ENCODE measurements at places on chromosomes 5 and 9.
A peak's percentile ranks its signal among the peaks of the same experiment; 100 is the strongest.

DNA sequence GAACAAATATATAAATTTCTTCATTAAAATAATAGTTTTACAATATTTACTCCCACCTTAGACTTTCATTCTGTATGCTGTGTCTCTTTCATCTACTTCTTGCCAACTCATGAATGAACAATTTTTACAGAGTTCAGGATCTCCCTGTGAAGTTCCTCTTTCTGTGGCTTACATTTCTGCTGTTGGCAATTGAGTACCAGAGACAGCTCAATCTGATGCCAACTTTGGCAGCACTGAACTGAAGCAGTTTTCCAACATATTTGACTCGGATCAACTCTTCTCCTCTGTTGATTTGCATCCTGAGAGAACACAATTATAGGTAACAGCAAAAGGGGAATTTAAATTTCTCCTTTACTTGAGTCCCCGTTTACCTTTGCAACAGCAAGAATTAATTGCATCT is 1262.2 kb downstream of the EFNA5 start:
- H3K27ac ChIP-seq, result no peak overlapping the region
- no peak overlapping the region for H3K4me3 ChIP-seq
- H3K36me3 ChIP-seq, result no peaks in the 10 kb centered on the region
- no peaks in the 10 kb centered on the region for H3K27me3 ChIP-seq
- H3K4me1 ChIP-seq, result no peaks in the 10 kb centered on the region

- H3K4me1 ChIP-seq, result peaks cover 21% of the 10 kb centered on the region
- H3K4me3 ChIP-seq, result no peak overlapping the region
- H3K27me3 ChIP-seq, result no peaks in the 10 kb centered on the region
- no peaks in the 10 kb centered on the region for H3K36me3 ChIP-seq
- no peak overlapping the region for H3K27ac ChIP-seq
These were observed 93.3 kb downstream of the BARX1 start for GRCh38 chr9:93861736-93862358.

GRCh38 chr9:70615464-70616138 is 201.1 kb upstream of the KLF9 start:
- no peak overlapping the region for H3K27ac ChIP-seq
- no peak overlapping the region for H3K4me3 ChIP-seq
- H3K4me1 ChIP-seq, result peaks cover 8% of the 10 kb centered on the region
- H3K36me3 ChIP-seq, result peaks cover 6% of the 10 kb centered on the region
- no peaks in the 10 kb centered on the region for H3K27me3 ChIP-seq

DNA sequence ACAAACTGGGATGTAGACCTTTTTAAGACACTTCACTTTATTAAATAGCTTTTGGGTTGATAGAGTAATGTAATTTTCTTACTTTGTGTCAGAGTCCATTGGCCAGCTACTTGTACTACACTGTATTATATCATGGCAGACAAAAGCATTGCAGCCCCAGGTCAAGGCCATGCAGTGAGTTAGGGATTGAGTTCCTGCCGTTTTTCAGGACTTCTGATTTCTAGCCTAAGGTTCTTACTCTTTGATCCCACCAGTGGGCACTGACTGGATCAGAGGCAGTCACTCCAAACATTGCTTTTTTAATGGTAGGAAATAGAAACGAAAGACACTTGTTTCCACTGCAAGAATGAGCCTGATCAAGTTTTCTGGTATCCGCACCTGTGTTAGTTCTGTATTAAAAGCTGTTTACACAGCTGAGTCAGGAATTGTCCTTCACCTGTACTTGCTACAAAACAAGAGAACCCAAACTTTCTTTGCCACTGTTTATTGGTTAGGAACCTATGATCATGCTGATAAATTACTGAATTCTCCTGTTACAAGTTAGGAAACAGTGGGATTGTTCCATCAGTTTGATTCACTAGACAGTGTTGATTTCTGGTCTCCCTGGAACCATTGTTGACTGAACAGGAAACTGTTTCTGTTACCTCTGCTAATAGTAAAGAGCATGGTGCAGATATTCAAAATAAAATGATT is 22.1 kb downstream of the LRRC70 start:
- no peak for DNase-seq
- no peak overlapping the region for H3K4me3 ChIP-seq
- H3K27me3 ChIP-seq, result no peaks in the 10 kb centered on the region

DNA sequence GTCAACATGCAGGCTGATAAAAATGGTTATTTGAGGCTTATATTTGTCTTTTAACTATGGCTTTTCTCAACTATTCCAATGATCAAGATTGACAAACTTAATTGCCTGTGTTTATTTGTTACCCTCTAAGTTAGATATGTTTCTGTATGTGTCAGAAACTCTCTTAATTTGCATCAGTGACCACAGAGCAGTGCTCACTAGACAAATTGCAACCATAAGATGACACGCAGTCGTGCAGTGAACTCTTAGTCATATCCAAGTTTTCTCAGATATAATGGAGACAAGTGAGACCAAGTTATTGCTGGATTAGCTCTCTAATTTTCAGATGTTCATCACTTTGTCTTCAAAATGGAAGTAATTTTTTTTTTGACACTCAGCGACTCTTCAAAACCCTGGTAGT is 342.2 kb upstream of the RFX3 start:
- peaks cover 25% of the 10 kb centered on the region for H3K36me3 ChIP-seq
- no peak overlapping the region for H3K27ac ChIP-seq
- H3K4me3 ChIP-seq, result no peak overlapping the region

- H3K36me3 ChIP-seq, result no peaks in the 10 kb centered on the region
- H3K4me1 ChIP-seq, result peaks cover 55% of the 10 kb centered on the region
- no peak overlapping the region for H3K4me3 ChIP-seq
- peak overlapping the region; percentile 43 for H3K27ac ChIP-seq
- no peak for DNase-seq
- peaks cover 3% of the 10 kb centered on the region for H3K27me3 ChIP-seq
These were observed 298.0 kb downstream of the SPOCK1 start for GRCh38 chr5:137200906-137201700.

DNA sequence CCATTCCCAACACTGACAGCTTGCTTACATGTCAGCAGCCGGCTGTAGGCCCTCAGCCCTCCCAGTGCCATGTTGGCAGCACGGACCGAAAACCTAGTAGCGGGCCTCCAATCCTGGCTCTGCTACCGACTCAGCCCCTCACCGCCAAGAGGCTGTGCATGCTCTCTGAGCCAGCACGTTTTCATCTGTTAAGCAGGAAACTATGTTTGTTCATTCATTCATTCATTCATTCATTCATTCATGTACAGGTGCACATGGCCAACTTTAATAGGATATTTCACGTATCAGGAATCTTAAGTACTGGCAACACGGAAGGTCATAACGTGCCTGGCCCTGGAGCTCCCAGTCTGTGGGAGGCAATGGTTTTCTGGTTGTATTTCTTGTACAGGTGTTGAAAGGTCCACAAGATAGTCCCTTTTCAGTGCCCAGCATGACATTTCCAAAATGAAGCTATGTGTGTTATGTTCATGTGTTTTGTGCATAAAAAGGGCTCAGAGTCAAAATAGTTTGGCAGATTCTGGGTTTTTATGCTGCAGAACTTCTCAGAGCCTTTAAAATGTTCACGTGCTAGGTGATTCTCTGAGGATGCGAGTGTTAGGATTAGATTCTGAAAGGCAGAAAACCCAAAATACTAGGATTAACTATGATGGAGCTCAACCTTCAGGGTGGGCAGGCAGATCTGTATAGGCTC is 17.7 kb downstream of the SUSD3 start:
- H3K4me1 ChIP-seq, result 0 out of 2 replicates have a peak, but pooled peaks cover 2% of the 10 kb centered on the region
- no peaks in the 10 kb centered on the region for H3K27me3 ChIP-seq
- DNase-seq, result no peak
- H3K27ac ChIP-seq, result no peak overlapping the region

DNA sequence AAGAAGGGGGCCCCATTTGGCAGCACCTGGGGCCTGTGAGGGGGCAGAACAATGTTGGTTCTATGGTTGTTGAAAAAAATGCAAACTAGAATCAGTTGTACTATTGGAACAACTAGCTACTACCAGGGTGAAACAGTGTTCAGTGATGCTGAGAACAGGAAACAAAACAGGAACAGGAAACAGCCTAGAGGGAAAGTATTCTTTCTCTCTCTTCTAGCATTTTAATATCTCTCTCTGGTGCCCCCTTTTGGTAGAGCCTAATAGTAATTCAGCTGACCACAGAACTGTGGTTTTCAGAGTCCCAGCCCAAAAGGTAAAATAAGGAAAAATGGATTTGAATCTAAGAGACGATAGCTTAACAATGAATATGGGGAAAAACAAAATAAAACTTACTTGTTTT is 138.0 kb upstream of the KCNN2 start:
- no peak overlapping the region for H3K27ac ChIP-seq
- no peaks in the 10 kb centered on the region for H3K36me3 ChIP-seq

DNA sequence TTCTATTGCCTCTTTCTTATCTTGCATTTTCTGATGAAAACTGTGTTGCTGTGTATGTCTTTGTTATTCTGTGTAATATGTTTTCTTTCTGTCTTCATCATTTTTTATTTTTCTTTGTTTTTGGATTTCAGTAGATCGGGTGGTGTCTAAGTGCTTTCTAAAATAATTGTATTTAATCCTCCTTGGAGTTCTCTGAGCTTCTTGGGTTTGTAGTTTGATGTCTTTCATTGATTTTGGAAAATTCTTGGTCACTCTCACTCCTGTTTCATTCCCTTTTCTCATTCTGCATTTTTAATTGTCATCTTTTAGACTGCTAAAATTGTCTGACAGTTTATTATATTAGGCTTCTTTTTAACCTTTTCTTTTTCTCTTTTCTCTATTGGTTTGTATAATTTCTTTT is 560.5 kb downstream of the IRX1 start:
- H3K4me1 ChIP-seq, result no peaks in the 10 kb centered on the region
- H3K27me3 ChIP-seq, result no peaks in the 10 kb centered on the region
- H3K27ac ChIP-seq, result no peak overlapping the region
- no peaks in the 10 kb centered on the region for H3K36me3 ChIP-seq
- DNase-seq, result no peak
- no peak overlapping the region for H3K4me3 ChIP-seq

DNA sequence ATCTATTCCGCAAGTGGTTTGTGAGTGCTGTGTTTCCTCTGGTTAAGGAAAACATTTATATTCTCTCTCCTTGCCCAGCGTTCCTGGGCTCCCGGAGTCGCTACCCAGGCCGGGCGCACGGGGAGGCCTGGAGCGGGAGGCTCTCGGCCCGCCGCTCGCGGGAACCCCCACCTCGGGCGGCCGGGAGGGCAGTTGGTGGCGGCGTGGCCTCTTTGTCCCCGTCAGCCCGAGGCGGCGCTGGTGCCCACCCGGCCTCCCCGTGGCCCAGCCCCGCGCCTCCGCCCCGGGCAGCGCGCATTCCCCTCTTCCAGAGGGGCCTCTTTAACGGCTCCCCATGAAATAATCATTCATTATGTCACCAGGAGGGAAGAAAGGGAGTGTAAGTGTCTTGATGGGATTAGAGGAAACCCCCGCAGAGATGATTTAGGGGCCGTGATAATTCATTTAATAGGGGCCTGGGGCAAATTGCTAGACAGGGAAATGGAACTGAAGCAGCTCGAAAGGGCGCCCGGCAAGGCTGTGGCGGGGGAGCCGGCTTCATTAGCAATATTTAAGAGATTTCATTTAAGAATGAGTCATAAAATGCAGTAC is 181.9 kb upstream of the TBCA start:
- H3K27me3 ChIP-seq, result peaks cover 90% of the 10 kb centered on the region
- peak; percentile 53 for DNase-seq
- H3K27ac ChIP-seq, result no peak overlapping the region
- peak overlapping the region; percentile 64 for H3K4me3 ChIP-seq

DNA sequence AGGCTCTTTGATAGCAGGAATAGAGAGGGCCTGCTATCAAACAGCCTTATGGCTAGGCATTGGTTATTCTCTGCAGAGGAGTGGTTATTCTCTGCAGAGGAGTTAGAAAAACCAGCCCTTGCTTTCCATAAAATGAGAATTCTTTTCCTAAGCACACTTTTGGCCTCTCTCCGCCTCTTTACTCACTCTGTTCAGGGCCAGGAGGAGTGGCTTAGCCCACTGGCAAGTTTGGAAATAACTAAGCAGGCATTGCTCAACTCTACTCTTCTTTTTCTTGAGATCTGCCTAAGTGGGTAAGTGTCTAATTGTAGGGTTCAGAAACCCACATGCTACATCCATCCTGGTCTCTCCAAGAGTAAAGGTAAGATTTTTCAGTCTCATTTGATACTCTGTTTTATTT is 341.7 kb downstream of the KIAA0825 start:
- H3K27me3 ChIP-seq, result no peaks in the 10 kb centered on the region
- H3K36me3 ChIP-seq, result peaks cover 5% of the 10 kb centered on the region
- no peak for DNase-seq
- H3K4me3 ChIP-seq, result no peak overlapping the region
- H3K4me1 ChIP-seq, result peaks cover 24% of the 10 kb centered on the region

DNA sequence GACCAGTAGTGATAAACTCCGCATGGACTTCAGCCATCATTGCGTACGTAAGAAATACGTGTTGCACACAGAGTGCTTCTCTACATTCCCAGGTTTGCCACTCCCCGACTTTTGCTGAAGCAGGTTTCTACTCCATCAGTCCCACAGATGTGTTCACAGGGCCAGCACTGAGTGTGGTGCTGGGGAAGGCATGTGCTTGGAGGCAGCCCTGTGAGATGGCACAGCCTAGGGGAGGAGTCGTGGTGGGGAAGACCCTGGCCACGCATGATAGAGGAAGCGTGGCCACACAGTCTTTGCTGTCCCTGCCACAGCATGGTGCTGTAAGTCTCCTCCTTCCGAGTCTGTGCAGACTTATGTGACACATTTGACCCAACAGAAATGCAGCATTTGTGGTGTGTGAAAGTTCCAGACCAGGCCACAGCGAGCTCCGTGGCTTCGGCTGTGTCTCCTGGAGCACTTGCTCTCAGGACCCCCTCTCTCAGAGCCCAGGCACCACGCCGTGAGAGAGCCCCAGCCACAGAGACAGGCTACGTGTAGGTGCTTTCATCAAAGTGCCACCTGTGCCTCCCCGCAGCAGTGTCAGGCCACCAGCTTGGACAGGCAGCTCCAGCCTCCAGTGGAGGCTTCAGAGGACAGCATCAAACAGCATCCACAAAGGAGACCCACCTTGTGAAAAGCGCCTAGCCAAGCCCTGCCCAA is 197.8 kb downstream of the AUH start:
- H3K4me1 ChIP-seq, result peaks cover 35% of the 10 kb centered on the region
- no peaks in the 10 kb centered on the region for H3K36me3 ChIP-seq
- no peak for DNase-seq
- peaks cover 4% of the 10 kb centered on the region for H3K27me3 ChIP-seq
- no peak overlapping the region for H3K27ac ChIP-seq
- no peak overlapping the region for H3K4me3 ChIP-seq
